ENCODE measurements at places on chromosomes 12 and 14.

GRCh38 chr14:100818221-100818699 is 7.7 kb upstream of the MEG3 start:
- DNase-seq = no peak

DNA sequence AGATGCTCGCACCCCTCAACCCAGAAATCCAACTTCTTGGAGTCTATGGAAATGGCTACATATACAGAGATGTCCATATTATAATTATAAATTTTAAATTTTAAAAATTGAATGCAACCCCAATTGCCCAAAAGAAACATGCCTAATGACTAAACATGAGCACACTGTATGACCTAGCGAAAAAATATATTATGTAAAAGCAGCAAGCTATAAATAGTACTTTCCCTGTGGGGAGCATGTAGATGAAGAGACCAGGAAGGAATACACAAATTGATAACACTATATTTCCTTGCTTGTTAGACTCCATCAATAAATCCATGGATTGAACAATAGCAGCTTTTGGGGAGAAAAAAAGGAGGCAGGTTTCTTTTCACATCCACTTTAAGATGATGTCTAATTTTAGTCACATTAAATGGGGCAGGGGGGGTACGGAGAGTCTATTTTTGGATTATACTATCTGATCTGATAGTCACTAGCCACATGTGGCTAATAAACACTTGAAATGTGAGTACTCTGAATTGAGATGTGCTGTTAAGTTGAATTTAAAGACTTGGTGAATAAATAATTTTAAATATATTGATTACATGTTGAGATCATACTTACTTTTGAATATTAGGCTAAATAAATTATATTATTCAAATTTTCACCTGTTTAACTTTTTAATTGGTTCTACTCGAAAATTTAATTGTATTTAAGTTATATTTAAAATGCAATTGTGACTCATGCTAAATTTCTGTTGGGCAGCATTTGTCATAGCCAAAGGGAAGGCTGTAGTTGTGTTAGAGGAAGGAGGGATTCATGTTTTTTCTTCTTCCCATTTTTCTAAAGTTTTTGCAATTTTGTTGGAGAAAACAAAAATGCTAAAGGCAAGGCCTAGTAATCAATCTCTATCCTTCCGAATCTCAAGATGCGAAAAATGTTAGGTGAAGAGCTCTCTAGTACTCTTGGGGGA is 17.5 kb downstream of the MAX start:
- no peak for DNase-seq

DNA sequence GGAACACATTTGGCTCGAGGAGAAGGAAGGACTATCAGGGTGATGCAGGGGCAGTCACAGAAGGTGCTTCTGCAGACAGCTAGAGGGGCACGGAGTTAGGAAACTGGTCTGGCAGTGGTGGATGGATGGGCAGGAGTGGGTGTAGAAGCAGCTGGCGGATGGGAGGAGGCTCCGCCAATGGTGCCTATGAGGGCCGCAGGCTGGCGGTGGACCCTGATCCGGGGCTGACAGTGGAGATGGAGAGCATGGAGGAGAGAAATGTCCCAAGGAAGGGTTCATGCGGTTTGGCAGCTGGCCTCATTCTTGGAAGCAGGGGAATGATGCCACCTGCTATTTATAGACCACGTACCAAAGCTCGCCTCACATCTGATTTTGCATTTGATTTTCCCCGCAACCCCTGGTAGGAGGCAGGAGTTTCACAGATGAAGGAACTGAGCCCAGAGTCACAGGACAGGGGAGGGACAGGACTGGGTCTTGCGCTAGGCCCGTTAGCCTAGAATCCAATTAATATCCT is 237.1 kb downstream of the FOXN3 start:
- DNase-seq = no peak

GRCh38 chr14:41925409-41925808 is 318.7 kb downstream of the LRFN5 start:
- DNase-seq = no peak

DNA sequence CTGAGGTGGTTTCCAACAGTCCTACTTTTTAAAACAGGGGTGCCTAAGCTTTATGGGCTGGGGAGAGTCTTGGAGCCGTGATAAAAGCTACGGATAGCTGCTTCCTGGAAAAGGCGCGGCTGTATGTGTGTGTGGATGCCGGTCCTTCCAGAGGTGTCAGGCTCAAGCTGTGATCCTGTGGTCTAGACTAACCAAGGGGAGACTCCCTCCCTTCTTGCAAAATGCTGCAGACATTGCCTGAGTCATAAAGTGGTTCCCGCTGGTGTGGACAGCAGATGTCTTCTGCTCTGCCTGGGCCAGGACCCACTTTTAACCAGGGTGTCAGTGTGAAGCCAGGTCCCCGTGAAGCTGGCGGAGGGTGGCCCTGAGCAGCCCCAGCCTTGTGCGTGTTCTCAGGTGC is 37.8 kb downstream of the CCDC92 start:
- DNase-seq = no peak

DNA sequence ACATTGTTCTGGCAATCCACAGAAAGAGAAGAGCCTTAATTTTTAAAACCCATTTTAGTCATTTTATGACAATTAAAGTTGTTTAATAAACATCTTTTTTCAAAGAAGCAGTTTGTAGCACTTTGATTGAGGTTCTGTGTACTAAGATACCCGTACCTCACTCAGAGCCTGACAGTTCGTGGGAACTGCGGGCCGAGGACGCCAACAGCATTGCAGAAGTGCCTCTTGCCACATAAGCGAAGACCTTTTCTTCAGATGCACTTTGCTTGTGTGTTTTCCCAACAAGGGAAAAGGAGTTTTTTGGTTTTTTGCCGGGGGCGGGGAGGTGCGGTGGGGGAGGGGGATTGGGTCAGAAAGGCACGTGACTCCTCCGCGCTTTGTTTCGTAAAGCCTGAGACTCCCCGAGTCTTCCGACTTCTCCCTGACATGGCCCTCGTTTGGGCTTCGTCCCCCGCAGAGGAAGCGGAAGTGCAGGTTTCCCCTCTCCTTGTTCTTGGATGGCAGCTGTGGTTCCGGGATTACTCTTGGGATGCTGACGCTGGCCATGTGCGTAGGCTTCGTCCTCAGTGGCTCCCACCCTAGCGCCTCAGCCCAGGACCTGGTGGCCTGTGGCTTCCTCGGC is 70.8 kb downstream of the WDR20 start:
- no peak for DNase-seq

DNA sequence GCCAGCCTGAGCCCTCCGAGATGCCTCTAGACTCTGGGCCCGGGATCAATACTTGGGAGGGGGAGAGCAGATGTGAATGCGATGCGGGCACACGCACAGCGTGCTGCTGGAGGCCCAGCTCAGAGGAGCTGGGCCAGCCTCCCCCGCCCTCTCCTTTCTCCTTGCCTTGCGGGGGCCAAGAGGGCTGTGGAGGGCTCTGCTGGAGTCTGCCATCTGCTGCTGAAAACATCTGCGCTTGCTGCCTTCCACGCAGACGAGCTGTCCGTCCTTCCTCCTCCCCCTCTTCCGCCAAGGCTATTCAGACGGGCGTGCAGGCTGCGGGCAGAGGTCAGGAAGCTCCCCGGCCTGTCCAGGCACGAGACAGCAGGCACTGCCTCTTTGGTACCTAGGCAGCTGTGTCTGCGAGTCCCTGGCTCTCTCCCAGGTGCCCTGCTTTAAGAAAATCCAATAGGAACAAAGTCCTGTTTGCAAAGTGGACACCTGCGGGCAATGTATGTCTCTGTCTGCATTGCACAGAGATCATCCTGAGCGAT is 75.2 kb downstream of the SPRING1 start:
- no peak for DNase-seq

DNA sequence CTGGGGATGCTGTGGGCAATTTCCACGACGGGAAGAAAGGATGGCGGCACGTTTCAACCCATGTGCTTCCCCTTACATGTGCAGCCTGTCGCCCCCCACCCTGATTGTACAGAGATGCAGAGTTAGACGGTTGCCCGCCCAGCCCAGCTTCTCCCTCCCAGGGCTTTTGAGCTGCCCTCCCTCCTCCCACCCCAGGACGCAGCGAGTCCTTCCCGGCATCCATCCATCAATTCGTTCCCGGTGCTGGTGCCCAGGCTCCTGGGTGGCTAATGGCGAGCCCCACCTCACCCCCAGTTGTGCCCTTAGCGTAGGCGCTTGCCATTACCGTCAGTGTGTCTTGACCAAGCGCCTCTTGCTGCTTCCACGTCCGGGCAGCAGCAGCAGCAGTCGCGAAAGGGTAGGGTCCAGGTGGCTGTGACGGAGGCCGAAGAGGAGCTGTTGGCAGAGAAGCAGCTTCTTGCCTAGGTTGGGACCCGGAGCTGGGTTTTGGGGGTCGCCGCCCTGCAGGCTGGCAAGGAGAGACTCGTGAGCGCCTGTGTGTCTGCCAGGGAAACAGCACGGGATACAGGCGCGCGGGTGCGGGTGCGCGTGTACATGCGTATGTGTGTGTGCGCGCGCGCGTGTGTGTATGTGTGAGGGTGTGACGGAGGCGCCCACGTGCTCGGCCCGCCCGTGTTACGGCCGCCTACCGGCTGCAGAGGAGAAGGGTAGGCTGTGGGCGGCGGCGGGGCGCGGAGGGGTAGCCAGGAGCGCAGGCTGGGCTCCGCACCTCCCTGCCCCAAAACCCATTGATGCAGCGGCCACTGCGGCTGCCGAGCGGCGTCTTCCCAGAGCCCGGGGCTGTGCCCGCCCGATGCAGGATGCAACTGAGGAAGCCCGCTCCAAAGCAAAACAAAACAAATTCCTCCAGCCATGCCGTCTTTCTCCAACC is at the start of gene SLC6A15:
TSS of gene SLC6A15 (minus strand) at position 602 of the 931 bp plus-strand sequence. CDS start 20,679 bp downstream, outside the sequence.
- peak; percentile 42 for DNase-seq

DNA sequence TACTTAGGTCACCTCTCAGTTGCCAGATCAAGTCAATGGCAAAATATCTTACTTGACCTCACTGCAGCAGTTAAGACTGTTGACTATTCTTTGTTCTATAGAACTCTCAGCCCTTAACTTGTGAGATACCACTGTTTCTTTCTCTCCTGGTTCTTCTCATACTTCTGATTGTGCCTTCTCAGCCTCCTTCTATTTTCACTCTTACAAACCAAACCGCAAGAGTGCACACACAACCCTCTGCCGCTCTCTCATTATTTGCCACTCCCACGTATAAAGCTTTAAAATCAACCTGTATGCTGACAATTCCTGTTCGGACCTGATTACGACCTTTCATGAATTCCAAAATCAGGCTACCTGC is 4.5 kb downstream of the E2F7 start:
- no peak for DNase-seq

DNA sequence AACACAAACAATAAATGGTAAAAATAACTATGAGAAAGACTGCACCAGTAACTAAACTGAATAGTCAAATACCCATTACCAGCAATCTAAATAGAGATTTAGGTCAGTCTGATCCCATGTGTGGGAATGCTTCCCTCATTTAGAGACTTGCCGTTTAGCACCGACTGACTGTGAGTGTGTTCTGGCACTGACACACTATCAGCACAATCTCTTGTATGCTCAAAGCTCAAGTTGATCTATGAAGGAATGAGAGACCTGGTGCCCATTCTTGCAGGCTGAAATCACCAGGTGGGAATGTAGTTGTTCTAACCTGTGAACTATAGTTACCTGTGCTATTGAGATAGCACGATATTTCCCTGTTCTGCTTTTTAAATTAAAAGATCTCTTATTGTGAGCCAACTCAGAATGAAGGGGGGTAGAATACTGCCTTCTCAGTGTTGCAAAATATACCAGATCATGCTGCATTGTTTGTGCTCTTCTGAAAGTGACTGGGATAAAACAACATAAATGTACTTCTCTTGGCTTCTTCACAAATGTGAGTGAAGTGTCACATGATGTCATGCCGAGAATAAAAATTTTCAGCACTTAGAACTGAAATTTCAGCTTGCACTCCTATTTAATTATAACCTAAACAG is 99.6 kb downstream of the LIN7A start:
- no peak for DNase-seq

DNA sequence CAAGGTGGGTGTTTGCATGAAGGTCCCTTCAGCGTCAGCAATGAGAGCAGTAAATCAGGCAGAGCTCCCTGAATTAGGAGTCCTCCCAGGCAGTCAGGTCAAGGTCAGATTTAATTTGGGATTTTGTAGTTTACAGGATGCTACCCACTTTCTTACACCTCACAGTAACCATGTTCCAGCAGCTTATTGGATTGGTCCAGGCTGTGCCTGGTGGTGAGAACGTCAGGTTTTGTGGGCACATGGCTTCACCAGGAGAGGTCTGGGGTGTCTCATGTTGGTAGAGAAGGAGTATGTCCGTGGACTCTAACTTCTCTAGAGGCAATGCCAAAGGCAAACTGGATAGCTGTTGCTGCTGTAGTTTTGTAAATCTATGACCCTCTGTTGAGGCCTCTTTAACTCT is 158.3 kb downstream of the CACNA1C start:
- DNase-seq = no peak

DNA sequence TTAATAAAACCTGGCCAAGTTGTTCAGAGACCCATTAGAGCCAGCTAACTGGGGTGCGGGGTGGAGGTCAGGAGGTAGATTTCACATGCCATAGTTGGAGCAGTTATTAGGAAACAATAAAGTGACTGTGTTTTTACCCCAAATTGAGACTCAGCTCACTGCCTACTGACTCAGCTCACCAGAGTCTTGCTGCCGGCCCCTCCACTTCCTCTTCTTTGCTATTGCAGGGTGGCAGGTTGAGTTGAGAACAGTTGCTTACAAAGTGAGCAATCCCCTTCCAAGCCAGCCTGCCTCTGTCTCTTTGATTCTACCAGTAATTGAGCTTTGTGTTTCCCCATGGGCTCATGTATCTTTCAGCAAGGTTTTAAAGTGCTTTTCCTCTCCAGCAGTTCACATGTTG is 12.9 kb downstream of the ST8SIA1 start:
- DNase-seq = no peak

GRCh38 chr12:52442600-52443061 is 8.5 kb upstream of the KRT75 start:
- DNase-seq = no peak

All from NCI-H2081 treated with DMSO at 0.1 percent for 48 hours (cell line).